Stimulated activated CD4-positive, alpha-beta T cell treated with anti-CD3 and anti-CD28 coated beads, TNF-alpha, amount 100 ng/mL, for 24 hours (primary cell): ENCODE measurements at places on chromosomes 1 and 21.

- no peak for DNase-seq
Measured at GRCh38 chr1:10108134-10108663, 75.4 kb downstream of the UBE4B start.

DNA sequence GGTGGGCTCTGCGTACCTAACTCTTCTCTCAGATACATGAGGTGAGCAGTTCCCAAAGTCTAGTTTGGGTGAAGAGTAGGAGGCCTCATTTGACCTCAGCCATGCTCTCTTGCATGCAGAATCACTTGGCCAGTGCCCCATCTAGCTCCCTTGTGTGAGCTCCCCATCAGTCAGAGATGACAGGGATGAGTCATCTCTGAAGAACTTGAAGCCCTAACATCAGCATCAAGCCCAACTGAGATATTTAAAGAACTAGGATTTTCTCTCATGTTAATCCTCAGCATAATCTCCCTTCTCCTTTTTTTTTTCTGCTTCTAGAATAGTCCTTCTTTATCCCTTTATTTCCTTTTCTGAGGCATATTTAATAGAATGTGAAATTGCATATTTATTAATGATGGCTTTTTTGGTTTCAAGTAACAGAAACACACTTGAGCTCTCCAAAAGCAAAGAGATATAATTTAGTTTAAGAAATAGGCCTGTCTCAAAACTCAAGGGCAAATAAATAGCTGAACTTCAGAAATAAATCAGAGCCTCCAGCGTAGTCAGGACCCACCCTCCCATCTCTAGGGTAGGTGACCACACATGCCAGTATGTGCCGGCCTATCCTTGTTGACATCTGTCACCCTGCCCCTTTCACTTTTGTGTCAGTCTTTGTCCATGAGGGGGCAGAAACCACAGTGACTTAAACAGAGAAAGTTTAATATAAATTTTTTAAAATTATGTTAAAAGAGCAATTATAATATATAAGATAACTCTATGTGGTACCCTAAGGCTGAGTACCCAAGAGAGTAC is 112.3 kb downstream of the TSEN15 start:
- DNase-seq, result no peak

- DNase-seq, result no peak
Measured at GRCh38 chr1:230145505-230145899, 78.5 kb downstream of the GALNT2 start.

DNA sequence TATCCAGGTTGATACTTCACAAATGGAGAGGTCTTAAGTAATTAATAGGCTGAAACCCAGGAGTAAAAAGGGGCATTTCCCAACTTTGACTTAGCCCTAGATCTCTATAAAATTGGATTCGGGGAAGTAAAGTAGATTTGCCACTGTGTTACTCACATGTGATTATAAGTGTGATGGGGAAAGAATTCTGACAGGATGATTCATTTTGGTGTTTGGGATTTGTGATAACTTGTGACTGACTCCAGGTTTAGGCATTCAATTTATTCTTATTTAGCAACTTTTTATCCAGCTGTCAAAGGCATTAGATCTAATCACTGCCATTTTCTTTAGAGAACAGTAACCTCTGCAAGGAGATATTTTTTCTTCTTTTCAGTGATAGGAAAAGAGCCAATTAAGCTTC is 175.5 kb downstream of the ASTN1 start:
- DNase-seq, result no peak

GRCh38 chr1:182181167-182181572 is 119.7 kb upstream of the ZNF648 start:
- DNase-seq, result no peak

GRCh38 chr1:11541956-11542355 is 63.0 kb downstream of the DISP3 start:
- no peak for DNase-seq

DNA sequence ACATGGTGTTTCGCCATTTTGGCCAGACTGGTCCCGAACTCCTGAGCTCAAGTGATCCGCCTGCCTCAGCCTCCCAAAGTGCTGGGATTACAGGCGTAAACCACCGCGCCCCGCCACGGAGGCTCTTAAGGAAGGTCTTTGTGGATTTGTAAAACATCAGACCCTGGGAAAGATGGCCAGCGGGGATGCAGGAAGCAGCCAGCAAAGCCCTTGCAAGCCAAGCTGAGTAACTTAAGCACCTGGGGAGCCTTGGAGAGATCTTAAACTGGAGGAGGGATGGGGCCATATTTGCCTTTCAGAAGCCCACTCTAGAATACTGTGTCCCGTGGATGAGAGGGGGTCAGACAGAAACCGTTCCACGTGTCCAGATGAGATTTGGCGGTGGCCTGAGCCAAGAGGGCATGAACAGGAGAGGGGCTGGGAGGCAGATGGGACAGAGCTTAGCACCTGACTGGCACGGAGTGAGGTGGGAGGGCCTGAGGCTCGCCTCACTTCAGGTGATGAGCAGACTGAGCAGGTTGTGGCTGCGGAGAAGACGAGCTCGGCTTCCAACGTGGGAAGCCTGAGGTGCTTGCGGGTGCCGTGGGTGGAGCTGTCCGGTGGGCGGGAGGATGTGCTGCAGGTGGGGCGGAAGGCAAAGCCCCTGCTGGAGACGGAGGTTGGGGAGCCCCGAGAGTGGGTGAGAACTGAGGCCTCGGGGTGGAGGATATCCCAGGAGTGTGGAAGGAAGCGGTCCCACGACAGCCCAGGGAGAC is 11.7 kb downstream of the C1orf216 start:
- DNase-seq, result no peak

GRCh38 chr1:34747638-34747941 is 7.3 kb upstream of the GJB5 start:
- no peak for DNase-seq

- DNase-seq, result no peak
Measured at GRCh38 chr1:160606611-160607010, 27.3 kb upstream of the CD84 start.

DNA sequence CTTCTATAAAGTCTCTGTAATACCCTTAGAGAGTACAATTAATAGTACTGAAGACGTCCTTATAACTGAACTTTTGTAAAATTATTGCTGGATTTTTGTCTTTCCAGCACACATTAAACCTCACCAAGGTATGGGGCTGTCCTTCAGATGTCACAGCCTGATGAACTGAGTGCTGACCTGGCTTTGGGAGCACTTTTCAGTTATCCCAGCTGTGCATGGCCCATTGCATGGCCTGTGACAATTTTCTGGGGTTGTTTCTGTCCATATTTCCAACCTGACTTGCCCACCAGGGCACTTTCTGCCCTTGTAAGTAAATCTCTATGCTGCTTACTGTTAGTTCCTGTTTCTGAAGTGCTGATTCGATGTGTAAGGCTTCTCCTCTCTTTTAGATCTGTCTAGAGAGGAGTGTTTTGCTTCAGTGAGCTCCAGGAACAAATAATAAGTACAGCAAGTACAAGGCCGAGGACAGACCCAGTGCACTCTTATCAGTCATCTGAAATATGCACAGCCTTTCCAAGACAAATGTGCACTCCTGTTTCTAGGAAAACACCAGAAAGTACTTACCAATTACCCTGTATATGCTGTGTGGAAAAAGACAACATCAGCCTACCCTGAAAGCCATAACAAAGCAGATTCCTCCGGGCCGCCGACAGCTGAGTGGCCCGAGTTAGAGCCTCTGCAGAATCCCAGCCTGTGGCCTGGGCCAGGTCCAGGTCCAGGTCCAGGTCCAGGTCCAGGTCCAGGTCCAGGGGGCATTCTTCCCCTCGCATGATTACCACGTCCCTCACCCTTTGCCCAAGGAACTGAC is 121.7 kb downstream of the DHRS3 start:
- no peak for DNase-seq

GRCh38 chr21:45821998-45822397 is 159.6 kb upstream of the COL6A1 start:
- no peak for DNase-seq

DNA sequence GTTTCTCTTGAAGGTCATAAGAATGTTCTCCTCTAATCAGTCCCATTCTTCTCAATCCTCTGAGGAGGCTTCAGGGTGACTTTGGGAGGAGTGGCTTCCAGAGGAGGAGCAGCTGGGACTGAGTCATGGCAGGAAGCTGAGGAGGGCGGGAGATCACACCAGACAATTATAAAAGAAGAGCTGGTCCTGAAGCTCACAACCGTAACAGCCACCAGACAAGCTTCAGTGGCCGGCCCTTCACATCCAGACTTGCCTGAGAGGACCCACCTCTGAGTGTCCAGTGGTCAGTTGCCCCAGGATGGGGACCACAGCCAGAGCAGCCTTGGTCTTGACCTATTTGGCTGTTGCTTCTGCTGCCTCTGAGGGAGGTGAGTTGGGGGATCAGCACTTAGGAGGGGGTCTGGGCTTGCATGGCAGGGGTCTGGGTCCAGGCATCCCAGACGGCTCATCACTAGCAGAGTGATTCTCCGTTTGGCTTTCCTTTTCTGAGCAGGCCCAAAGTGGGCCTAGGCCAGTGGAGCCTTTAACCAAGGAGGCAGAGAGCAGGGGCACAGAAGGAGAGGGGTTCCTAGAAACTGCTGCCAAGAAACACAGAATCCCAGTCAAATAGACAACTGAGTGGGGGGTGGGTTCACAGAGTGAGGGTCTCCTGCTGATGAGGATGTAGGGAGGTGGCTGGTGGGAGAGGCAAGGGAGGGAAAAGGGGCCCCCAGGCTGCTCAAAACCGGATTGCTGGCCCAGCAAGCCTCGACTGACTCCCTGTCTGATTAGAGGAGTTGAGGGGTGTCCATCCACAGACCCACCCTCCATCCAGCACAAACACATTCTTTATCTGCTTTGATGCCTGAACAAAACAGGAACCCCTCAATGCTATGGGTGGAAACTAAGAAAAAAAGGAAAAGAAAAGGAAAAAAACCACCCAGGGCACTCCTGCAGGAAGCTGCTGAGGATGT is at the start of gene ECM1:
ECM1 (plus strand) TSS at position 198 of the 953 bp plus-strand sequence; CDS start at position 299, 101 bp downstream.
- no peak for DNase-seq

GRCh38 chr1:12674358-12674757 is 30.5 kb downstream of the AADACL4 start:
- no peak for DNase-seq

DNA sequence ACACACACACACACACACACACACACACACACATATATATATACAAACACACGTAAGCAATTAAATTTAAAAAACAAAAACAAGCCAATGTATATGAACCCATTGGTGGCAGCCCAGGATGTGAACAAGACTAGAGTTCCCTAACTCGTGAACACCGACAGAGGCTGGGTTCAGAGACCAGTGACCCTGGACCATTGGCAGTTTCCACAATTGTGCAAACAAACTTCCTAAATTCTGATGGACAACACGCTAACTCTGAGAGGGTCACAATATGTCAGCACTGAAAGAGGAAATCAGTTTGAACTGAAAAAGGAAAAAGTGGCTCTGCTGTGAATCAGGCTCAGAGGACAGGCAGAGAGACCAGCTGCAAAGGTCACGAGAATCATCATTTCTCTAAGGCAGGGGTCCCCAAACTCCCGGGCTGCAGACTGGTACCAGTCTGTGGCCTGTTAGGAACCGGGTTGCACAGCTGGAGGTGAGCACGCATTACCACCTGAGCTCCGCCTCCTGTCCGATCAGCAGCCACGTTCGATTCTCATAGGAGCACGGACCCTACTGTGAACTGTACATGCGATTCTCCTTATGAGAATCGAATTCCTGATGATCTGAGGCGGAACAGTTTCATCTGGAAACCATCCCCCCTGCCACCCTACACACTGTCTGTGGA is 50.5 kb upstream of the ERO1B start:
- no peak for DNase-seq

- peak; percentile 37 for DNase-seq
Measured at GRCh38 chr1:211939876-211940468, 95.4 kb downstream of the INTS7 start.

- no peak for DNase-seq
Measured at GRCh38 chr1:167541610-167542009, 12.0 kb downstream of the CREG1 start.

DNA sequence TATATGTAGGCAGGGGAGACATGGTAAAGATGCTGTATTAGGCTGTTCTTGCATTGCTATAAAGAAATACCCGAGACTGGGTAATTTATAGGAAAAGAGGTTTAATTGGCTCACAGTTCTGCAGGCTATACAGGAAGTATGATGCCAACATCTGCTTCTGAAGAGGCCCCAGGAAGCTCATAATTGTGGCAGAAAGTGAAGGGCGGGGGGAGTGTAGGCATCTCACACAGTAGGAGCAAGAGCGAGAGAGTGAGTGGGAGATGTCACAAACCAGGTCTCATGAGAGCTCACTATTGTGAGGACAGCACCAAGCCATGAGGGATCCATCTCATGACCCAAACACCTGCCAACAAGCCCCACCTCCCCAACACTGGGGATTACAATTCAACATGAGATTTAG is 21.1 kb downstream of the MAN1A2 start:
- no peak for DNase-seq

DNA sequence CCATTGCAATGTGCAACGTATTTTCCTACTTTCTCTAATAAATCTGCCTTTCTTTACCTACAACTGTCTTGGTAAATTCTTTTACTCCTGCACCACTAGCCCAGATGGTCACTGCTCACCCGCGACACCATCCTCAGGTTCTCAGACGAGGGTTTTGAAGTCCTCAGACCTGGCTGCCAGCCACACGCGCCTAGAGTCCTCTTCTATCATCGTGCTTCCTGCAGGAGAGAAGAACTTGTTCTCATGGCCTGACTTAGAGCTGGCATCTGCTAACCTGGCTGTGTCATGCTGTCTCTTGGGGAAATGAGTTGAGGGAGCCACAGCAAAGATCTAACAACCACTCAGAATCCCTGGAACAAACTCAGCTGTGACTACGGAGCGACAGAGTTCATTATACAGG is 30.3 kb upstream of the PGBD5 start:
- no peak for DNase-seq

DNA sequence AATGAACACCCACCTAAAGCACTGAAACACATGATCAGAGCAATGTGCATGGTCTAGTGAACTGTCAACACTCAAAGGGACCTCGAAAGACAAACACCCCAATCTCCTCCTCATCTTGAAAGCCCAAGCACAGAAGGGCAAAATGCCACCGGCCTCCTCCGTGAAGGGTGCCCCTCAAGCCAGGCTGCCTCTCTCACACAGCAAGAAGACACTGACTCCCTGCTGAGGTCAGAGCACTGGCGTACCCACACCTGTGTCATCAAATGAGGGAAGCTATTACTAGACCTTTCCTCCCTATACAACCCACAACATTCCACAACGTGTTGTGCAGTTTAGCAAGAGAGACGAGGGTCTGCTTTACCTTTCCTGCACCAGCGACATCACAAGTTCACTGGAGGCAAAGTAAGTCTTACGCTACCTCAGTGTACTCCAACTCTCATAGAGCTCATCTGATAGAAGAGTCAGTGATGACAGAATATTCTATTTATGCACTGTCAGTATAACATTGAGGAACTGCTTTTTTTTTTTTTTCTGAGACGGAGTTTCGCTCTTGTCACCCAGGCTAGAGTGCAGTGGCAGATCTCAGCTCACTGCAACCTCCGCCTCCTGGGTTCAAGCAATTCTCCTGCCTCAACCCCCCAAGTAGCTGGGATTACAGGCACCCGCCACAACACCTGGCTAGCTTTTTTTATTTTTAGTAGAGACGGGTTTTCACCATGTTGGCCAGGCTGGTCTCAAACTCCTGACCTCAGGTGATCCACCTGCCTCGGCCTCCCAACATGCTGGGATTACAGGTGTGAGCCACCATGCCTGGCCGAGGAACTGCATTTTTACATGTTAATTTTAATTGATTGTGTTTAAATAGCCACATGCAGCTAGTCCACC is 3.3 kb downstream of the SH3BP5L start:
- no peak for DNase-seq

GRCh38 chr1:62426237-62426636 is 10.6 kb upstream of the USP1 start:
- no peak for DNase-seq
